ENCODE measurements at places on chromosomes 5 and 9.

DNA sequence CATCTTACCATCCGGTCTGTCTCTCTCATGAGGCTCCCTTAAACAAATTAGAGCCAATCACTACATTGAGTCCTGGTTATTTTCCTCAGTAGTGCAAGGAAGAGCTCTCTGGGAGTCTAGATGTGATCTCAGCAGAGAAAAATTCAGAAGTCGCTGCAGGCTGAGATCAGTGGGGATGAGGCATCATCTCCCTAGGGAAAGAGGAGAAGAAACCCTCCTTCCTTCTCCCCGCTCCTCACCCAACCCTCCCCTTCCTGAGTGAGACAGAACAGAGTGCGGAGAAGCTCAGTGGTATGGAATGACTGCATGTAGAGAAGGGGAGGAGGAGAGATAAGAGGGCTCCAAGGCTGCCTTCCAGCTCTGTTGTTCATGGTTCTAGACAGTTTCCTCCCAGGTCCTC is 80.5 kb downstream of the PAPPA start:
- no peak for DNase-seq

GRCh38 chr5:136199408-136199807 is 6.4 kb upstream of the SMIM32 start:
- DNase-seq = no peak

- DNase-seq = no peak
Observed at GRCh38 chr5:1480217-1480616, 35.0 kb upstream of the SLC6A3 start.

GRCh38 chr9:20783057-20784038 is 99.3 kb downstream of the FOCAD start:
- DNase-seq = no peak

All from LoVo (cell line).